ENCODE measurements at places on chromosomes 6 and 20.
A peak's percentile ranks its signal among the peaks of the same experiment; 100 is the strongest.

DNA sequence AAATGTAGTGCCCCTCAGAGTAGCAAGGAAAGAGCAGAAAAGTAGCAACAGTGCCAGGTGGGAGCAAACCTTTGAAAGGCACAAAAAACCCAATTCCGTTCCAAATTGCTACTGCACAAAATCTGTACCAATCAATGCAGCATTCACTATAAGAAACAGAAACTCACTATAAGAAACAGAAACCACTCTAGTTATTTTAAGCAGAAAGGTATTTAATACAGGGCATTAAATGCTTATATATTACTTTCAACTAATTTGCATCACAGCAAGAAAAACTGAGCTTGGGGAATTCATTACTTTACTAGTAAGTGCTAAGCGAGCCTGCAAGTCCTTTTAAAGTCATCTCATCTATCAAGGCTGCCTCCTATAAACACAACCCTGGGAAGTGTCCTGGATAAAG is 116.5 kb upstream of the OLIG3 start:
- no peak for DNase-seq

- DNase-seq: peak; percentile 80
Observed at GRCh38 chr6:149318581-149319286, 1.2 kb downstream of the TAB2 start.

DNA sequence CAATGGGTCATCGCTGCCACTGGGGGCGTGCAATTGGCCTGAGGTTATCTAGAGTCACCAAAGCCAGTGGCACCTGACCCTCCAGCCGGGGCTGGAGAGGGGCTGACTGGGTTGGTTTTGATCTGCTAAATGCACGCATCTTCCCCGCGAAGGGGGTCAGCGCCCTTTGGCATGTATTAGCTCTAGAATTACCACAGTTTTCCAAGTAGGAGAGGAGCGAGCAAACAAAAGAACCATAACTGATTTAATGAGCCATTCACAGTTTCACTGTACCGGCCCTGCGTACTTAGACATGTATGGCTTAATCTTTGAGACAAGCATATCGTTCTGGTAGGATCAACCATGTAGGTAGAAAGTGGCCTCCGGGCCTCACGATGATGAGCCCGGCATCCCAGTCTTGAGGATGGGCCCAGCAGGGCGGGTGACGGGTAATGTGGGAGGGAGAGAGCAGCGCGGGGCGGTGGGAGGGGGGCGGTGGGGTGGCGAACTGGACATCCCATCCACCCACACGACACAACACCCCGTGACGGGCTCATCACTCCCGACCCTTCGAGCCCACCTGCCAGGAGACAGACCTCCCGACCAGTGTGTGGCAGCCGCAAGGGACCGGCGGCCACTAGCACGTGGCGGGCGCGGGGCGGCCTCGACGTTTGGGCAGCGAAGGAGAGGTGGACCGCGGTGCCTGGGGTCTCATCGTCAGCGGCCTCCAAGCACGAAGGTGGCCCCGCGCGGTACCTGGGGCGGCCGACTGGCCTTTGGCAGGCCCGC is 1957.5 kb upstream of the DEFB115 start:
- DNase-seq: no peak

DNA sequence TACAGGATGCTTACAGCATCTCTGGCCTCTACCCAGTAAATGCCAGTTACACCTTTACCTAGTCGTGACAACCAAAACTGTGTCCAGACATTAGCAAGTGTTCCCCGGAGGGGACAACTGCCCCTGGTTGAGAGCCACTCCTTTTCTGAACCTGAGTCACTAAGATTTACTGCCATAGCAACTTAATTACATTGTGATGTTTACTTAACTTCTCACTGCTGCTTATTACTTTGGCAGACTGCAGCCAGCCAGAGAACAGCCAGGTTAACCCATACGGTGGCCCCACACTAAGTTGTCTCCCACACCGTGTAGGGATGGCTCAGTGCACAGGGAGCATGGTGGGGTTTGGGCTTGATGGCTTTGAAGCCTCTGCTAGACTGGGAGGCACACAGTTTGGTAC is 204.7 kb upstream of the SULF2 start:
- DNase-seq: no peak

- DNase-seq: no peak
Observed at GRCh38 chr20:45782890-45783289, 8.8 kb downstream of the WFDC3 start.

DNA sequence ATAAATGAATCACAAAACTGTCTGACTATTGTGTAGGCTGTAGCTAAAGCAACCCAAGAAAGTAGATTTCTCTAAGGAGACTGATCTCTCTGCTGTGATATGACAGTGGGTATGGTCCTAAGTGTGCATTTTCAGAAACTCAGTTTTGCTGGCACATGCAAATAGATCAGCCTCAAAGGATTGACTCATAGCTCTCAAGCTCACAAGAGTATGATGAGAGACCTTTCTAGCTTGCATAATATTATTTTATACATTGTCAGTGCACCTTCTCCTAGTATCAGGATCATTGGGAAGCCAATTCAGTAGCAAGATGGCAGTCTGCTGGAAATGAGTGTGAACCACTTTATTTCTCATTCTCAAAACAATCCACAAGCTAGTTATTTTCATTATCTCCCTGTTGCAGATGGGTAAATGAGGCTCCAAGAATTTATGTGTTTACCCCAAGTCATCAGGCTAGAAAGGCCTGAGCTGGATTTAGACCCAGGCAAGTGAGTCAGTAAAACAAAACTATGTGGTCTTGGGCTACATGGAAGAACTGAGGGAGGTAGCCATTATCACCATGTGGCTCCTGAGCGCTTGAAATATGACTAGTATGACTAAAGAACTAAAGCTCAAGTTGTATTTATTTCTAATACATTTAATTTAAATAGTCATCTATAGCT is 27.9 kb upstream of the PLCB4 start:
- no peak for DNase-seq

DNA sequence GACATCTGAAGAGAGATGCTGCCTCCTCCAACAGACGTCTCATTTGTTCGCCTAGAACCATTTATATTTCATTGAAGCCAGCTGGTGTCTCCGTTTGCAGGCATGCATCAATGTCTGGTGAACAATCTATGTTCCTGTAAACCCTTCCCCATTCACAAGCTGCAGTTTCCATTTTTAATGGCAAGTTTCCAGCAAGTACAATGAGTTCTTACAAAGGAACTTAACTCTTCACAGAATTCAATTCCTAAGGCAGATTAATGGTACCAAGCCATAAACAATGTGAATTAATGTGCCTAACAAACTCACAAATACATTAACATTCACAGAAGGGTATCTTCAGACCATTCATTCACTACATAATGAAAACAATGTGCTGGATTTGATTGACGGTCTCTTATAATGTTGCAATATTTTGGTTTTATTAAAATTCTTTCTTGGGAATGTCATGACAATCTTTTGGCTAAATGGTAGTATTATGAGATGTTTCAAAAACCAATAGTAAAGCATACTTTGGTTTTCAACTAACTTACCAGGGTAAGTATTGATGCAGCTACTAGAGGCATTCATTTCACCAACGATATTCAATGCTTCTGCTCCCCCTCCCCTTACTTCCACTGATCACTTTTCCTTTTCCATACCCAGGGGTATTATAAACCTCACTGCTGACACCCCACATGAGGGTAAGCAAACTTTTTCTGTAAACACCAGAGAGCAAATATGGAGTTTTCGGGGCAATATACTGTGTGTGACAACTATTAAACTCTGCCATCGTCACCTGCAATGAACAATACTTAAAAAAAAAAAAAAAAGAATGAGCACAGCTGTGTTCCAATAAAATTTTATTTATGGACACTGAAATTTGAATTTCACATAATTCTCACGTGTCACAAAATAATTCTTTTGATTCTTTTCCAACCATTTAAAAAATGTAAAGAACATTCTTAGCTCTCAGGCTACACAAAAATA is 4.2 kb downstream of the AKIRIN2 start:
- DNase-seq: no peak
